Cortex of kidney (tissue), 1 donor: ENCODE measurements at places on chromosomes 5 and 9.

DNA sequence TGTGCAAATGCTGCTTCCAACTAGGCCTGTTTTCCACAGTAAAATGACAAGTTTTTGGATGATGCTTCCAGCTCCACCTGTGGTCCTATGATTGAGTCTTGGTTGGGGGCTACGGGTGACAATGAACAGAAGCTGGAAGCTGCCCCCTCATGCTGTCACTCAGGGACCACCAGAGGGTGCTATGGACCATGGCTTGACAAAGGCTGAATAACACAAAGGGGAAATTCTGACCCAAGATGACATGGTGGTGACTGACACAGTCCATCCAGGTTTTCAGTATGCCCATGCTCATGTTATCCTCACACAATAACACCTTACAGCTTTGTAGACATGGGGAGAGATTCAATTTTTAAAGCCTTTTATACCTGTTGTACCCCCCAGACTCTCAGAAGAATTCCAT, 23.9 kb upstream of the SAP30L start:
- no peak for DNase-seq

DNA sequence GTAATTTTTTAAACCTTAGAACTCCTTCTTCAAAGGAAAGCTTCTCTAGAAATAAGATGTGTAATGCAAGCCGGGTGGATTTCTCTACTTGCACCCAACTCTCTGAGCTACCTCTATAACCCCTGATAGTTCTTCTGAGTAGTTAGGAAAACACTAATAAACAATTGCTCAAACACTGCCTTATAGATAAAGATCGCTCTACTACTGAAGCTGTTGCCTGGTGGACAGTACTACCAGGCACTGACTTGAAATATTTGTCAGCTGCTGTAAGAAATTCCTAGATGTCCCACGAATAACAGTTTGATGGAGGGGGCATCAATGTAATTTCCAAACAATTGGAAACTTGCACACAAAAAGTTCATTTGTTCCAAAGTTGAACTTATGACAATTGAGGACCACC, 42.0 kb downstream of the NR3C1 start:
- DNase-seq = no peak

- DNase-seq = no peak
Measured at GRCh38 chr5:55140908-55141665, 18.9 kb upstream of the GPX8 start.

DNA sequence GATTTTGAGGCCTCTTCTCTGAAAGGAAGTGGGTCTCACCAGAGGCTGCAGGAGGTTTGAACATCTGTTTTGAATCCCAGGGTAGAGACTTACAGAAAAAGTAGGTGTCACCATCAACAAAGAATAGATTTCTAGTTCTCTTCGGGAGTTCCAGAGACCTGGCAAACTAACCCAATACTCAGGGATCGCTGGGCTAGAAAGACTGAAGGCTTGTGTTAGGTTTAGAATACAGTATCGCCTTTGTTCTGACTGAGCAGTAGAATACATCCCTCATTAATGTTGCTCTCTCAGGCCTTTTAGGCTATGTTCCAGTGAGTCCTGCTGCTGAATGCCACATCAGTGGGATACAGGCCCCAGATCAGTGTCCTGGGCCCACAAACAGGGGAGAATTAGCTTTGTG, 27.2 kb downstream of the RUSC2 start:
- no peak for DNase-seq

DNA sequence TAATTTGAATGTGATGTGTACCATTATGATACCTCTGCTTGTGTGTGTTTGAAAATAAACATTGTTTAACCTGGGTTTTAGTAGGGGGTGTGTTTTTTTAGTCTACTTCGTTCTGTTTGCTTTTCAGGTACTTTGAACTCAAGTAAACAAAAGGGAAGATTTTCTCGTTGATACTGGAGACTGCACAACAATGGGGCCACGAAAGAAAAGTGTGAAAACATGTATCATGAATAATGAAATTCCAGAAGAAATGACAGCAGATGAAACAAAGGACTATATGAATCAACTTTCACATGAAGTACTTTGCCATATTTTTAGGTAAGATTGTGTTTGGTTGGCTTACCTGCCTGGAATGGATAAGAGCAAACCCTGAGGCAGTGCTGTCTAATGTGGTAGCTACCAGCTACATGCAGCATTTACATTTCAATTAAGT, 10.8 kb downstream of the FBXO38 start:
- no peak for DNase-seq
